ENCODE measurements at places on chromosomes 7 and 10.

DNA sequence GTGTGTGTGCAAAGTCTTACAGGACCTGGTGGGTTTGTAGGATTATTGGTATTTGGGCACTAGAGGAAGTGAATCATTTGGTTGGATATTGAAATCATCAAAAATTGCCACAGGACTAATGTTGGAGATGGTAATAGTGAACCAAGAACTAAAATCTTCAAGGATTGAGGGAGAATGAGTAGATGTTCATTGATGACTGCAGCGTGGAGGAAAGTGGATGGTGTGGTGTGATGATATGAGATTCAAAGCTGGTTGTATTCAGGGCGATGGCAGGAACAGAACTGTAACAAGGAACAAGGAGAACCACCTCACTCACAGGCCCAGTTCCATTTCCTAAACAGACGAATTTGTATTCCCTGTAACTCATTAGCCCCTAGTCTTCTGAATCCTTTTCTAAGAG, 90.3 kb downstream of the TRIM24 start:
- DNase-seq, result no peak

- DNase-seq, result no peak
These were observed 39.9 kb upstream of the EBF3 start for GRCh38 chr10:130003787-130004613.

- DNase-seq, result no peak
These were observed 1.7 kb downstream of the DIP2C start for GRCh38 chr10:687583-688311.

- no peak for DNase-seq
These were observed 137.9 kb upstream of the SEMA3E start for GRCh38 chr7:83786858-83787257.

DNA sequence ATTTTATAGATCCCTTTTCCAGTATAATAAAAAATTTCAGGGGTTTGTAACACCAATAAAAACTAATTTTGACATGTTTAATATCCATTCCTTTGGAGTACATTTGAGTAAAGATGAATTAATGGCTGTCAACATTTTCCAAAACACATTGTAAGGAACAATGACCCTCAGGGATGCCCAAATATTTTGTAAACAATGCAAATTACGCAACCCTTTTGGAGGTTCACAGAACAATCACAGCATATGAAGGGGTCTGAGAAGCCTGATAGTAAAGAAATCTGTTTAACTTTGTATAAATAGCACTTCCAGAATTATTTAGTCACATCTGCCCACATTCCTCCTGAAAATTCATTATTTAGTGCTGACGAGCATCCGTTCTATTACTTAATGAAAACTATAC, 152.8 kb upstream of the FEZF1 start:
- DNase-seq, result no peak

DNA sequence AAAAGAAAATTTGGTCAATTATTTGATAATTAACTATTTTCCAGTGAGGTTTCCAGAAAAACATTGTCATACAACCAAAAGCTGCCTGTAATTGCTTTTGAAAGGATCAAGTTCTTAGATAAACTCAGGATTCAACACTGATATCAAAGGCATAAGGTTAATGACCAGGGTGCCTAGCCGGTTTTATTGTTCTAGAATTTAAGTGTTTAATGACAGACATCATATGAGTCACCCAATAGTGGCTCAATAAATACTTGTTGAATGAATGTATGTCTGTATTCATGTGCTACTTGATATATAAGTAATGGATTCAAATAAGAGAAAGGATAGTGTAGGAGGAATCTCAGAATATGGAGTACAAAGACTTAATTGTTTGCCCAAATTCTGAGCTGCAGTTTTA, 196.1 kb upstream of the LRGUK start:
- no peak for DNase-seq

GRCh38 chr7:121604627-121605316, 208.7 kb upstream of the FAM3C start:
- DNase-seq, result no peak

DNA sequence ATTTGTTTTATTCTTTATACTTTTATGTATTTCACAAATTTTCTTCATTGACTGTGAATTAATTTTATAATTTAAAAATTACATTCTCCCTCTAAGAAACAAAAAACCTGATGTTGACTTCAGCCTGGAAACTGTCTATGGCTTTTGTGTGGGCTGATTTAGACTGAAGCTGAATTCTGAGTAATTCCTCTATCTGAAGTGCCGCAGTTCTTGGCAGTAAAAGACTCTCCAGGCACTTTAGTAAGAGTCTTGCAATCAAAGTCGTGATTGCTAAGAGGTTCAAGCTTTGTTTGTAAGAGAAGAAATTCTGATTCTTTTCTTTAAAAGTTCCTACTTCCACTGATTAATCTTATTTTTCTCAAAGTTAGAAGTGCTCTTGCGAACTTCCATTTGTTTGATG, 3.4 kb upstream of the CEP41 start:
- peak; percentile 70 for DNase-seq

DNA sequence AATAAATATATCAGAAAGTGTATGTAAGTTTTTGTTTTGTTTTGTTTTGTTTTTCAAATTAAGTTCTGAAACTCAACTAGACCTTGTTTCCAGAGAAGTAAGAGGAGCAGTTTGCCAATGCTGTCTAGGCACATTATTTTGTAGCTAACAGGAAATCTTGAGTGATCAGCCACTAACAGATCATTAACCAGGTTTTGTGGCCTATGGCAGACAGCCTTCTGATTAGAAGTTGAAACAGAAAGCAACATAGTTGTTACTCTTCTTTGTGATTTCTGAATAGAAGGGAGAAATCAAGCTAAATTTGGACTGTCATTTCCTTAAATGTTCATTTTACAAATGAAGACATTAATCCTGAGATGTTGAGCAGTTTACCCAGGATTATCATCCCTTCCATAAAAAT, 142.6 kb downstream of the PLXDC2 start:
- no peak for DNase-seq

DNA sequence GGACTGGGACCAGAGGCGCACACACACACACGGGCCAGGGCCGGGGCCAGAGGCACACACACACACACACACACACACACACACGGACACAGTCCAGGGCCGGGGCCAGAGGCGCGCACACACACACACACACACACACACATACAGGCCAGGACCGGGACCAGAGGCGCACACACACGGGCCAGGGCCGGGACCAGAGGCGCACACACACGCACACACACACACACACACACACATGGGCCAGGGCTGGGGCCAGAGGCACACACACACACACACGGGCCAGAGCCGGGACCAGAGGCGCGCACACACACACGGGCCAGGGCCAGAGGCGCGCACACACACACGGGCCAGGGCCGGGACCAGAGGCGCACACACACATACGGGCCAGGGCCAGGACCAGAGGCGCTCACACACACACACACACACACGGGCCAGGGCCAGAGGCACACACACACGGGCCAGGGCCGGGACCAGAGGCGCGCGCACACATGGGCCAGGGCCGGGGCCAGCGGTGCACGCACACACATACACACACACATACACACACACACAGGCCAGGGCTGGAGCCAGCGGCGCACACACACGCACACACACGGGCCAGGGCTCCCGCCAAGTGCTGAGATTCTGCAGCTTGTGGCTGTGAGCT, 268.8 kb downstream of the ELFN1 start:
- no peak for DNase-seq

GRCh38 chr7:141370650-141371049, 180.6 kb upstream of the AGK start:
- no peak for DNase-seq

- DNase-seq, result no peak
These were observed 263.3 kb downstream of the TNS3 start for GRCh38 chr7:47318395-47319182.

GRCh38 chr7:103914147-103914899, 75.1 kb downstream of the RELN start:
- no peak for DNase-seq

- DNase-seq, result no peak
These were observed 69.8 kb downstream of the GLI3 start for GRCh38 chr7:42167206-42167605.

DNA sequence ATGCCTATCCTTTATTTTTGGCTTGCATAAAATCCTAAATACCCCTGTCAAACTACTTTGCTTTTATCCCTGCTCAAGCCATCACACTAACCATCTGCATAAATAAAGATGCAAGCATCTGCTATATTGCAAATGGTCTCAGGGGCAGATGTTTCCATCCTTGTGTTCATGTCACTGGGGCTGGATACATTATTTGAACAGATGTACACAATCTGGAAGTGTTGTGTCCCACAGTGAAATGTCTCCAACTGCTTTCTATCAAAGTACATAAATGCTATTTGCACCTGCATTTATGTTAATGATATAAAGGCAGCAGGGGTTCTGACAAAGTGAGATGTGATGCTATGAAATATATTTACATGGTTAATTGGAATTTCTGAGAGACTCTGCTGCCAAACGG, 163.1 kb downstream of the ZNF438 start:
- DNase-seq, result no peak

DNA sequence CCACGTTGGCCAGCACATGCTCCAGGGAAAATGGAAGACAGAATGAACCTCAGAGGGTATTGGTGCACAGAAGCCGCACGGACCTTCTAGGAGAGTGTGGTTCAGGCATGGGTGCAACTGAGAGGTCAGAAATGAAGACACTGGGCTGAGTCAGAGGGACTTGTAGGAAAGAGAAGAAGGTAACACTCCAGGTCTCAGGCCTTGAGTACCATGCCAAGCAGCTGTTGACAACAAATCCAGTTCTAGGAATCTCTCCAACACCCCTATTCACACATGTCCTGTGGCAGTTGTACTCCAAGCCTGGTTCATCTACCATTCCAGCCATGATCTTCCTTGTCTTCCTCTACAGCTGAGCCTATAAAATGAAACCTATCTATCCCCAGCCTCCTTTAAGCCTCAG, 251.6 kb downstream of the USP6NL start:
- DNase-seq, result no peak

- DNase-seq, result no peak
These were observed 196.5 kb downstream of the ACTR3B start for GRCh38 chr7:152956006-152956405.

- no peak for DNase-seq
These were observed 6.2 kb upstream of the CREB3L2 start for GRCh38 chr7:138008019-138008587.

- no peak for DNase-seq
These were observed 113.3 kb upstream of the PRPS1L1 start for GRCh38 chr7:18140943-18141342.

DNA sequence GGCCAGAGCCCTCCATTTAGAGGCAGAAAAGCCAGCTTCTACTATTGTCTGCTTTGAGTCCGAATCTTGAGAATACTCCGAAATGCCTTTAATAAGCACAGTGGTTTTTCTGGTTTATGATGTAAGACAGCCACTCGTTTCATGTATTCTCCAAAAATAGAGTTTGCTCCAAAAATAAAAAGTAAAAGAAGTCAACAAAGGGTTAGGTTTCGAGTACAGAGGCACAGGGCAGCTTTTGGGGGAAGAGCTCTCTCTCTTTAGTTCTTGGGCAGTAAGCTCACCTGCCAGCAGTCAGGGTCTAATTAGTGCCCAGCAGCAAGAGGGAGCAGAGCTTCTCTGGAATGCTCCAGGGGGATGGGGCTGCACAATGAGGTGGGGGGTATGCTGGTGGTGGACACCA, 20.2 kb downstream of the CREB3L2 start:
- DNase-seq, result no peak

GRCh38 chr7:128113839-128114238, 82.6 kb upstream of the LRRC4 start:
- DNase-seq, result no peak

DNA sequence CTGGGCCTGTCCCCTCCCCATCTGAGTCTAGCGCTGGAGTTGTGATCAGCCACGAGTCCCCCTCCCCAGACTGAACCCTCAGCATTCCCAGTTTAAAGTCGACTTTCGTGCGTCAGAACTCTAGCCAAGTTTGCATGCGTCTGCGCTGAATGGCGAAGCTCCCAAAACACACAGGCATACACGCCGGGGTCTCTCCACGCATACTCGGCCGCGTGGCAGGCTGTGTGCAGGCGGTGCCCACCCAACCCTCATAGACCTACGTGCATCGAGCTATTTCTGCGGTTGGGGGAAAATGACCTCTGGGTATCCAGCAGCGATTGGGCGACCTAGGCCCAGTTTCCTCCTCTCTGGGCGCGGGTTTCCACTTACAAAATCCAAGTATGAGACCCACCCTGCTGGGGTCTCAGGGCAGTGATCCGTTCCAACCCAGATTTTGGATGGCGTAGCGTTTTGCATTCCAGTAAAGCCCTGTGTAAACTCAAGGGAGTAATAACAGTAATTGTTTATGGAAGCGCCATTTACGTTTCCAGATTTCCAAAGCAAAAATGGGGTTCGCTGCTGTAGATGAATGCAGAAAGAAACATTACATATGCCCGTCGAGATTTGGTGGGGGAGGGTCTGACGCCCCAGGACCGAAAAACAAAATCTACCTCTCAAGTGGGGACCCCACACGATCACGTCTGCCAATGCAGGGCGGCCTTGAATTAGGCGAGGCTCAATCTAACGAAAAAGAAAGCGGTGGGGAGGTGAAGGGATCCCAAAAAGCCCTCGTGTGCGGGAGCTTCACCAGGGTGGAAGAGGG, 2.0 kb upstream of the HMX3 start:
- DNase-seq, result no peak

GRCh38 chr7:103735377-103735776, 254.1 kb downstream of the RELN start:
- no peak for DNase-seq

DNA sequence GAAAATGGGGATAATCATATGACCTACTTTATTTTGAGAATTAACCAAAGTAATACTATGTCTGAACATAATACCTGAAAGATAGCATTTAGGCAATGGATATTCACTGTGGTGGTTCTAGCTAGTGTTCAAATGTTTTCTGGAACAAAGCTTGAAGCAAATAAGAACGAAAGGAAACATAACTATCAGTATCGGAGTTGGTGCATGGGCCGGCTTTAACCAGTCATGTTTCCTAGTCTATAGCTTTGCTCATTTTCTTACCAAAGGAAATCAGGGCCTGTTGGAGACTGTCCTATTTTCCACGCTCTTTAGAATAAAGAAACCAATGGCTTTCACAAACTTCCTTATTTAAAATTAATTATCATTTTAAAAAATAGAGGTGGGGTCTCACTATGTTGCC, 8.9 kb downstream of the IL2RA start:
- DNase-seq, result no peak

GRCh38 chr10:15723803-15724202, 4.1 kb upstream of the ITGA8 start:
- no peak for DNase-seq

All from AG10803 (cell line).